ENCODE measurements at places on chromosomes 2 and 18. TPM values are rescaled to one million over a fixed set of nuclear protein-coding genes. Genes with fewer than 3 reads are reported as not detected.

Gene RGPD3
- not detected for total RNA-seq

GRCh38 chr2:159084384-159085370, 116.2 kb downstream of the TANC1 start:
- H3K36me3 ChIP-seq, result no peaks in the 10 kb centered on the region
- no peak overlapping the region for H3K4me3 ChIP-seq
- no peak for DNase-seq
- no peak overlapping the region for H3K27ac ChIP-seq
- no peaks in the 10 kb centered on the region for H3K27me3 ChIP-seq

Gene HADHB
- total RNA-seq, result 66.3 TPM

DNA sequence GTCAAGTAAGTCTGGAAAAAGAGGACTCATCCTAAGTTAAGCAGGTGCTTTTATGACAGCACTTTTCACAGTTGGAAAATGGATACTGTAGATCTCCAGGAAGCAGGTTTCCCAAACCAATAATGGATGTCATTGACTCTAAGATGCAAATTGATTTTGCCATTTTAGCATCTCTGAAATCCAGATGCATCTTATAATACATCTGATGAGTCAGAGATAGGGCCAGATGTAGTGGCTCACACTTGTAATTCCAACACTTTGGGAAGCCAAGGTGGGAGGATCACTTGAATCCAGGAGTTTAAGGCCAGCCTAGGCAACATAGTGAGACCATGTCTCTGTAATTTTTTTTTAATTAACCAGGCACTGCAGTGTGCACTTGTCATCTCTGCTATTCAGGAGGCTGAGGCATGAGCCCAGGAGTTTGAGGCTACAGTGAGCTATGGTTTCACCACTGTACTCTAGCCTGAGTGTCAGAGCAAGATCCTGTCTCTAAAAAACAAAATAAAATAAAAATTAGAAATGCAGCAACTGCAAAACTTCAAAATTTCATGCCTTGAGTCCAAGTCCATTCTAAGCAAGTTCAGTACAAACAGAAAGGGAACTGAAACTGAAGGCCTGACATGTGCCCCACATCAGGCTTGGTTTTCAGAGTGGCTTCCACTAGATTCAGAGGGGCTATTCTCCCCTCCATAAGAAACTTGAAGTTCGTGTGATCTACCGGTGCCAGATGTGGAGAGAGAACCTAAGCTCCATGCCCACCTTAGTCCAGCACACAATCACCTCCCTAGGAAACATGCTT, 267.8 kb upstream of the NCKAP5 start:
- no peak overlapping the region for H3K4me3 ChIP-seq
- no peaks in the 10 kb centered on the region for H3K36me3 ChIP-seq
- H3K4me1 ChIP-seq, result no peaks in the 10 kb centered on the region
- no peak overlapping the region for H3K27ac ChIP-seq
- no peaks in the 10 kb centered on the region for H3K27me3 ChIP-seq
- DNase-seq, result no peak

Gene PROKR1
- not detected for total RNA-seq

Measured in pancreas (tissue), 10 donors.